ENCODE measurements at places on chromosomes 16 and 17.

DNA sequence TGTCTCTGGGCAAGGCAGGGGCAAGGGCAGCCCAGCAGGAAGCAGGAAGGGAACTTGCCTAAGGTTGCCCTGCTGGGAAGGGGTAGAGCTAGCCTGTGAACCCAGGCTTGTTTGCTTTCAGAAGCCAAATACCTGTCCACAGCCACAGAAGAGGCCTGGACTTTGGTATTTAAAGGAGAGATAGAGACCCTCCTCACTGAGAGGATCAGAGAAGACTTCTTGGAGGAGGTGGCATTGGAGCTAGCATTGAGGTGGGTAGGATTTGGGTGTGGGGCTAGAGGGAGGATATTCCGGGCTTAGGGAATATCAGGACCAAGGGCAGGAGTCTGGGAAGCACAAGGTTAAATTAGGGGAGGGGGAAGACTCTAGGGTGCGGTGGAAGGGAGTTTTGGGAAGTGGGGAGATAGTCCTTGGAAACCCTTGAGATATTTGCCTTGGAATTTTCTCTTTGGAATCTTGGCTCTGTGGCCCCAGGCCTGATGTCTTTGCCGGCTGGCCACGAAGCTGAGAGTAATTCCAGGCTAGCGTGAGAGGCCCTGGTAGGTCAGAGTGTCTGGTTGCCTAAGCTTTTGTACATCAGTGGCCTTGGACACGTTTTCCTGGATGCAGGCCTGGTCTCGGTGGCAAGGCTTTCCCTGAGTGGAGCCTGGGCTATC is 13.1 kb upstream of the ETV4 start:
- DNase-seq: peak; percentile 81

DNA sequence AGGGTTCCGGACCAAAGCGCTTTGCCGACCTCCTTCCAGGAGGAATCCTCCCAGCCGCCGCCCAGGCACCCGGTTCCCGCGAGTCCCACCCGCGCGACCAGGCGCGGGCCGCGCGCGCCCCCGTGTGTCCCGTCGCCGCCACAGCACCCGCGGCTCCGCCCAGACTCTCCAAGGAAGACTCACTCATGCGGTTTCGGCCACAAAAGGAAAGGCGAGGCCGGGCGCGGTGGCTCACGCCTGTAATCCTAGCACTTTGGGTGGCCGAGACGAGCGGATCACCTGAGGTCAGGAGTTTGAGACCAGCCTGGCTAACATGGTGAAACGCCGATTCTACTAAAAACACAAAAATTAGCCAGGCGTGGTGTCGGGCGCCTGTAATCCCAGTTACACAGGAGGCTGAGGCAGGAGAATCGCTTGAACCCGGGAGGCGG is 3.5 kb upstream of the PKMYT1 start:
- DNase-seq: peak; percentile 83

GRCh38 chr17:82301300-82301915 is 16.0 kb downstream of the CD7 start:
- DNase-seq: no peak

- no peak for DNase-seq
Measured at GRCh38 chr17:76504117-76504516, 2.9 kb upstream of the RHBDF2 start.

DNA sequence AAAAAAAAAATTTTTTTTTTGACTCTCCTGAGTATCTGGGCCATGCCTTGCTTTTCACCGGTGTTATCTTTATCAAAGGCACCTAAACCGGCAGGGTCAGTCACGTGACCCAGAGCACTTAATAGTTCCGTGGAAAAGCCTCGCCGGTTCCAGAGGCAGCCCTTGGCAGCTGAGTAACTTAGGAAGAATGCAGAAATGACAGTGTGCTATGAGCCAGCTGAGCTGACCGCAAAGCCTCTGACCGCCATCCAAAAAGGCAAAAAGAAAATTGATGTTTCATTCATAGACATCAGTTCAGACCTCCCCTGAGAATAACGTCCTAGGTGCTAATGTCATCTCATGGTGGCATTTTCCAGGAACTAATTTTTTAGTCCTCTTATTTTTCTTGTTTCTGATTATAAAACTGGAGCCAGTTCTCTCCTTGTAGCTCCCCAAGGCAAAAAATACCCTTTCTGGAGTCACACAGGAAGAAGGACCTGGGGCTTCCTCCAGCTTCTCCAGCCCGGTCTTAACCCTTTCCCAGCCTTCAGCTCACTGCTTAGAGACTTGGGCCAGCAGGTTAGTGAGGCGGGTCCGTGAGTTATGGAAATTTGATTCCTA is 122.6 kb downstream of the SOCS1 start:
- DNase-seq: peak; percentile 94

DNA sequence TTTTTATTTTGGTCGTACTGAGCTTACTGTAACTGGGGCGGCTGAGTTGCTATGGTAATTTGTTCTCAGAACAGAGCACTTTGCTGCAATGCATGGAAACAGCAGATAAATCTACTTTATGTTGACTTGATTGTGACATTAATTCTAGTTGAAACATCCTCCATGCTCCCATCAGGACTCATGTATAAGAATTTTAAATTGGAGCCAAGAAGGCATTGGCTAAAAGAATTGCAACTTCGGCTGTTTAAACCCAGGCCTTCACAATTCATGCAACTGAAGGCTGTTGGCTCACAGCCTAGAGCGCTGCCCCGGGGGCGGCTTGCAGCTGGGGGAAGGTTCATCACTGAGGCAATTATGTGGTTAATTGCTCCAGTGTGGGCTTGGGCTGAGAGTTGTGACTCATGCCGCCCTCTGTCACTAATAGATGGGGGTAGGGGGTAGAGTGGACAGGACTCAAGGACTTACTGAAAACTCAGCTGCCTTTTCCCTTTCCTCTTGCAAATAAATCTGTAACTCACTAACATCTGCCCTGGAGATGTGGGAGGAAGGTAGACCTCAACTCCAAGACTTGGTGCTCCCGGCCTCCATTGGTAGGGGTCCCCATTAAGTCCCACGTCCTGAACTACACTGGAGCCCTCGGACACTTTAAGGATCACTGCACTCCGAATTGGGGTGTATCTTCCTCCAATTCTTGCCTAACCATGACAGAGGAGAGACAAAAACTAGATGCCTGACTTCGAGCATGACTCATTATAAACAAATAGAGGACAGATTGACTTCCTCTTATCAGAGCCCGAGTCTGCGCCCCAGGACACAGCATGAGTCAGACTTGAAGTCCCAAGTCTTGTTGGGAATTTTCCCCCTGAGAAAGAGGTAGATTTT is 37.5 kb downstream of the ERCC4 start:
- DNase-seq: peak; percentile 90

DNA sequence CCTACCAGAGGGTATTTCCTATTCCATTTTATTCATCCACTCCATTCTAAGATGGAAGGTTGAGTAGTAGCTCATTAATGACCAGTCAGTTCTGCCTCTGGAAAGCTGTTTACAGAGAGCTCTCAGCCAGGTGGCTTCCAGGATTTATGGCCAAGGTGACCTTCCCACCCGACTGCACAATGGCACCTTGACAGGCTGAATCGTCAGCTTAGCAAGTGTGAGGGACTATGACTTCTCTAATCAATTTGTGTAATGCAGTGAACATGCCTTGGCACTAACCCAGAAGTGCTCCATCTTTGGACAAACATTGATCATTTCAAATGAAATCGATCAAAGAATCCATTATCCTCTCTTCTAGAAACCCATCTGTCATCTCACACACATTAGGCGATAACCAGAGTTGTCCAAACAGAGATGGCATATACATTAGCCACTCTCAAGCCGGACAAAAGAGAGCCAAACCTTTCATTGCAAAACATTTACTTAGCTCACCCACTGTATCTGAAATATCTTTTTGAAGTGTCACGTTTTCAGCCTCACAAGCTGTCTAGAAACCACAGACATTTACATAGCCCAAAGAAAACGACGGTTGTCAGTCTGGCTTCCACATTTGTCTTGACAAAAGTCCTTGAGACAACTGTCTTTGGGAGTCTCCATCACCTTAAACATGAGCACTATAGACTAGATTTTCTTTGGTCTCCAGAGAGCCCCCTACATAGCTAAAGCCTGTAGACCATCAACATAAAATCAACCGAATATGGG is 35.6 kb downstream of the CLEC3A start:
- no peak for DNase-seq

Data from adrenal gland (tissue), 19 donors.